Stimulated activated CD4-positive, alpha-beta T cell treated with anti-CD3 and anti-CD28 coated beads, Interleukin-1b, Interleukin-23, amount 100 ng/mL, for 1 hour (primary cell): ENCODE measurements at places on chromosomes 4 and X.

- no peak for DNase-seq
Measured at GRCh38 chrX:115940888-115941332, 229.6 kb upstream of the AGTR2 start.

DNA sequence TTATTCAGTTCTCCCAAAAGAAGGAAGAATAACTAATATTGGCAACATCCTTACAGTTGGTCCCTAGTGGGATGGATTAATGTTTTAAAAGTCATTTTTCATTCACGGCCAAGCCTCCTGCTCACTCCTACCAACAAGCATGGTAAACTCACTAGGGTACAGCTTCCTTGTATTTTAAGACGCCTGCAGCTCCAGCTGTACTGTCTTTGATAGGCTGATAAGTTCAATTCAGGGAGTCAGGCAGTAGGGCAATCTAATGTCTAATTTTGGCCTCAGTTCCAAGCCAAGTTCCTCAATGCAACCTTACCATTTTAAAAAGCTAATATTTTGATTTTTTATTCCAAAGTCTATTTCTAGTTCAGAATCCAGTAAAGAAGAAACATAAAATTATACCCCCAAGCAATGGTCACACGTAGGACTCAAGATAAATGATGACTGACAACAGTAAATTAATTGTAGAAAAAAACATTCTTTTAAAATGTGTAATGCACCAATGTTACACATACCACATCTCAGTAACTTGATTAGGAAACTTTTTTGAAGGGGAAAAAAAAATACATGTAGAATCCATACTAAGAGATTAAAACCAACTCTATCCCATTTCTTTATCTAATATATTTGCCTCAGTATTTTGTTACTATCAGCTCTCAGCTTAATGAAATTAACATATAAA is 9.3 kb downstream of the LCORL start:
- DNase-seq: no peak

GRCh38 chr4:161816958-161817357 is 346.8 kb downstream of the FSTL5 start:
- no peak for DNase-seq

DNA sequence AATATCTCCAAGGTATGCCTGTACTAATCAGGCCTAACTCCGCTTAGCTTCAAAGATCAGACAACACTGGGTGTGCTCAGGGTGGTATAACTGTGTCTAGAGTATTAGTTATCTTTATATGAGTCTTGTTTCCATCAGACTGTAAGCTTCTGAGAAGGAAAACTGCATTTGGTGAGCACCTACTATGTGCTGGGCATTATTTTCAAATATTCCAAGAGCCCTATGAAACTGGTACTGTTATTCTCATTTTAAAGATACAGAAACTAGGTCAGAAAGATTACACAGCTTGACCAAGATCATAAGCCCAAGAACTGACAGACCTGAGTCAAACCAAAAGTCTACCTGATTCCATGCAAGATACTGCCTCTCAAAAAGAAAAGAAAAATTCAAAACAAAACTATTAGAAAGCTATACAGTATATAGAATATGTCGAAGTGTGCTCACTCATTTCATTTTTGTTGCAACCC is 44.4 kb downstream of the LRBA start:
- DNase-seq: no peak

DNA sequence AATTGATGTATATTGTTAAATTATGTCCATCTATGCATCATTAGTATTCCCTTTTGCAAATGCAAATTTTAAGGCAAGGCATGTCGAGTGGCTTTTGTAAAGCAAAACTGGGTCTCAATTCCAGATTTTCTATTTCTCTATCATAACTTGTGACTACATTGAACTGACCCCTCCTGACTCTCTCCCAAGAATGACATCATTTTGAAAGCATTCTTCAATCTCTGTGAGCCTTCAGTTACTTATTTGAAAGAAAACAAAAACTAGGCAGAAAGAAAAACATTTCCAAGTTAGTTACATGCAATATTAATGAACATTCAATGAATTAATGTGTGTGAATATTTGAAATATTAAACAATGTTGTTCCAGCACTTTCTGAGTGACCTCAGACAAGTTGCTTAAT is 314.3 kb upstream of the CLNK start:
- DNase-seq: no peak

GRCh38 chr4:177105536-177105935 is 204.1 kb upstream of the NEIL3 start:
- no peak for DNase-seq

GRCh38 chrX:142688256-142688655 is 337.5 kb upstream of the SPANXN4 start:
- no peak for DNase-seq

GRCh38 chrX:15873566-15873965 is 19.0 kb upstream of the AP1S2 start:
- no peak for DNase-seq

GRCh38 chrX:102684772-102685520 is 27.3 kb upstream of the GPRASP2 start:
- no peak for DNase-seq
